ENCODE measurements at places on chromosomes 2 and 18. TPM values are rescaled to one million over a fixed set of nuclear protein-coding genes. Genes with fewer than 3 reads are reported as not detected.
A peak's percentile ranks its signal among the peaks of the same experiment; 100 is the strongest.

- no peaks in the 10 kb centered on the region for H3K4me1 ChIP-seq
- no peak for DNase-seq
- no peak overlapping the region for H3K4me3 ChIP-seq
- H3K27ac ChIP-seq, result no peak overlapping the region
These were observed 435.0 kb downstream of the TMEM182 start for GRCh38 chr2:103196802-103197201.

- no peaks in the 10 kb centered on the region for H3K27me3 ChIP-seq
- H3K27ac ChIP-seq, result peak overlapping the region; percentile 63
- peak overlapping the region; percentile 45 for H3K4me3 ChIP-seq
These were observed 1.2 kb downstream of the GALNT5 start for GRCh38 chr2:157258520-157259326.

DNA sequence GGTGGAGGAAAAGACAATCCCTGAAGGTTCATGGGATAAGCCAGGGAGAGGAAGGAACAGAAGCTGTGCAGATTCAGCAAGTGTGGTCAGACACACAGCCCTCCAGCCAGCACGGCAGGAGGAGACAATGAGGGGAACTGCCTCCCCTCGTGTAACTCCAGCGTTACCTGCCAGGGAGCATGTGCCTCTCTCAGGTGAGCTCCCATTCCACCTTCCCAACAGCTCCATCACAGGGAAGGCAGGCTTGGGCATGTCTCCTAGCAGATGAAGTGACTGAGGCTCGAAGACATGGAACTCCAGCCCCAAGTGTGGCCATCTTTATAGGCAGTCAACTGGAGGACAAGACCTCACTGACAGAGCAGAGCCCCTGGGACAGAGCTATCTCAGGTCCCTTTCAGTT, 47.4 kb downstream of the ZBTB7C start:
- no peak for DNase-seq
- no peaks in the 10 kb centered on the region for H3K4me1 ChIP-seq
- no peak overlapping the region for H3K27ac ChIP-seq
- no peaks in the 10 kb centered on the region for H3K36me3 ChIP-seq

GRCh38 chr18:48967545-48967944, 16.8 kb upstream of the SMAD7 start:
- H3K27ac ChIP-seq, result no peak overlapping the region
- no peak overlapping the region for H3K4me3 ChIP-seq
- DNase-seq, result no peak
- H3K36me3 ChIP-seq, result no peaks in the 10 kb centered on the region

DNA sequence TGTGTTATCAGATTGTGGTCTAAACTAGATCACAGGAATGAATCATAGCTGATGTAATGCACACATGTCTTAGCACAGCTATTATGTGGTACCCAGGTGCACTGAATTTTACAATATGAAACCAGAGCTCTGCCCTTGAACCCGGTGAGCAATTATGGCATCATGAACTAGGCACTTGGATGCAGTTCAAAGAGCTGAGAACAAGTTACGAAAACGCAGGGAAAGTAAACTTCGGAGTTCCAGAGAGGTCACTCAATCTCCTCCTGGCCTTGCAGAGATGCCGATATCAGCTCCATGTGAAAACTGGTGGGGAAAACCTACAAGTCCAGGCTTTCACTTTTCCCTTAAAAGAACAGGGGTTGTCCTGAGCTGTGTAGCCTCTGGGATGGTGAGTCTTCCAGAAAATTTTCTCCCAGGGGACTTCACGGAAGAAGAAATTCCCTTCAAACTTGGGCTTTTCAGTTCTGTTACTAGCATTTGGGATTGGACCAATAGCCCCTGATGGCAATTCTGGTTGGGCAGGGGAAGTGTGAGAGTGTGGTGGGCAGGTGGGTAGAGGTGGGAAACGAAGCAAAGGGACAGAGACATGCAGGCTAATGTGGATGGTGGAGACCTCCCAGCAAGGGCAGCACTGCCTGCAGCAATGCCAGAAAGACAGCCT, 71.1 kb upstream of the SH3BP4 start:
- DNase-seq, result no peak
- no peak overlapping the region for H3K27ac ChIP-seq
- H3K27me3 ChIP-seq, result no peaks in the 10 kb centered on the region
- H3K4me1 ChIP-seq, result no peaks in the 10 kb centered on the region

DNA sequence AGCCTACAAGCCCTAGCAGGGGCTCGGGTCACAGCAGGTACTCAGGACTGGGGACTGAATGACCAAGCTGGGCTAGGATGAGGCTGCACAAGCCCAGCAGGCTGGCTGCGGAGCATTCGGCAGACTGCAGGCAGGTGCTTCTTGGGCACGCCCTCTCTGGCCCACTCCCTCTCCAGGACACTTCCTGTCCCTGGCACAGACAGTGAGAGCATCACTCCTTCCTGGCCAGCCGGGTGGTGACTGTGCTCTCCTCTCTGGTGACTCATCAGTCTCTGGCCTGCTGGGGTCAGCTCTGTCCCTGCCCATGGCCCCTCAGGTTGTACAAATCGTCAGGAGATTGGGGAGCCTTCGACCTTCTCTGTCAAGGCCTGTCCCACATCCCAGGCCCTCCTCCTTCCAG, 22.5 kb downstream of the C1QL2 start:
- no peaks in the 10 kb centered on the region for H3K4me1 ChIP-seq
- DNase-seq, result no peak
- H3K27ac ChIP-seq, result no peak overlapping the region
- H3K36me3 ChIP-seq, result no peaks in the 10 kb centered on the region
- no peak overlapping the region for H3K4me3 ChIP-seq

DNA sequence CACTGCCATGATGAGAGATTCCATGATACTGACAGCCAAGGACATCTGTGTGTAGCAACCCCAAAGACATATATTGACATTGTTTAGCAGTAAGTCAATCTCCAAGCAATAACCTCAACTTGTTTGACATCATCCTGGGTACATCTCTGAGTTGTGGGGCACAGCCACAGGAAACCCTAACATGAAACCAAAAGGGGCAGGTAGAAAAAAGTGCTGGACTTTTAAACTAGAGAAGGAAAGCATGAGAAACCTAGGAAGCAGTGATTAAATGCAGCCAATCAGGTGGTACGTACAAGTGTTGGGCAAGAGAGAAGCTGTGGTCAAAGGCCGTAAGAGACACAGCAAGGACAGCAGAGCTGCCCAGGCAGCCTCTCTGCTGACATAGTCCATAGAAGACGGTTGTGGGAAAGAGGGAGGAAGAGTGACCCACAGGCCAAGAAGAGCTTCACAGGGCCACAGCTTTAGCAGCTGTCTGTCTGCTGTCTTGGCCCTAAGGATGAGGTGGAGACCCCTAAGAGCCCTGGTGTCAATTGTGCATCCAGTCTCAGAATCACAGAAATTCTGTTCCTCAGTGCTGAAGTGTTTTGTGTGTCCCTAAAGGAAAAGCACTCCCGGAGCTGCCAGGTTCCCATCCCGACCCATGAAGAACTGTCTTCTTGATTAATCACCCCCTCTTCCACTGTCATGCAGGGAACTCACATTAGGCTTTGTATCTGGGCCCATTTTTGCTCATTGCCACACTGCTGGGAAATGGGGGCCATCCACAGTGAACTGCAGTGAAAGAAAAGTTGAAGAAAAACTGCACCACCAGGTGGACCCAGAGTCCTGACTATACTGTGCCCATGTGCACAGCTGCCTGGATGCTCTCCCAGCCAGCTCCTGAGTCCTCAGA, 25.4 kb upstream of the CHN1 start:
- H3K4me1 ChIP-seq, result no peaks in the 10 kb centered on the region
- H3K27ac ChIP-seq, result no peak overlapping the region
- no peak overlapping the region for H3K4me3 ChIP-seq
- no peak for DNase-seq

DNA sequence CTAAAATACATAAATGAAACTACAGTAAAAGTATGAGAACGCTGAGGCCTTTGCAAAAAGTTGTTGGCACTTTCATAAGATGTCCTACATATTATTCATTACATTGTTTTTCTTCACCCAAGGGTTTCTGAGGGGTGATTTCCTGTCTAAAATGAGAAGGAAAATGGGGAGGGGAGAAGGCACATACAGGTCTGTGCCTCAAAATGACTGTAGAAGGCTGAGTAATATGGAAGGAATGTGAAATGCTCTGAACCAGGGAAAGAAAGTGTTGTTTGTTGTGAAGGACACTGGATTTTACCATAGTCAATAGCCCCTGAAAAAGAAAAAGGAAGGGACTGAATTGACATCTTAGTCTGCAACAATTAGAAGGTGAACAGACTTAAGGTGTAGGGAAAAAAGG, 99.5 kb upstream of the RNF152 start:
- no peak overlapping the region for H3K4me3 ChIP-seq
- H3K4me1 ChIP-seq, result no peaks in the 10 kb centered on the region
- H3K27me3 ChIP-seq, result no peaks in the 10 kb centered on the region
- no peaks in the 10 kb centered on the region for H3K36me3 ChIP-seq
- no peak for DNase-seq
- H3K27ac ChIP-seq, result no peak overlapping the region

DNA sequence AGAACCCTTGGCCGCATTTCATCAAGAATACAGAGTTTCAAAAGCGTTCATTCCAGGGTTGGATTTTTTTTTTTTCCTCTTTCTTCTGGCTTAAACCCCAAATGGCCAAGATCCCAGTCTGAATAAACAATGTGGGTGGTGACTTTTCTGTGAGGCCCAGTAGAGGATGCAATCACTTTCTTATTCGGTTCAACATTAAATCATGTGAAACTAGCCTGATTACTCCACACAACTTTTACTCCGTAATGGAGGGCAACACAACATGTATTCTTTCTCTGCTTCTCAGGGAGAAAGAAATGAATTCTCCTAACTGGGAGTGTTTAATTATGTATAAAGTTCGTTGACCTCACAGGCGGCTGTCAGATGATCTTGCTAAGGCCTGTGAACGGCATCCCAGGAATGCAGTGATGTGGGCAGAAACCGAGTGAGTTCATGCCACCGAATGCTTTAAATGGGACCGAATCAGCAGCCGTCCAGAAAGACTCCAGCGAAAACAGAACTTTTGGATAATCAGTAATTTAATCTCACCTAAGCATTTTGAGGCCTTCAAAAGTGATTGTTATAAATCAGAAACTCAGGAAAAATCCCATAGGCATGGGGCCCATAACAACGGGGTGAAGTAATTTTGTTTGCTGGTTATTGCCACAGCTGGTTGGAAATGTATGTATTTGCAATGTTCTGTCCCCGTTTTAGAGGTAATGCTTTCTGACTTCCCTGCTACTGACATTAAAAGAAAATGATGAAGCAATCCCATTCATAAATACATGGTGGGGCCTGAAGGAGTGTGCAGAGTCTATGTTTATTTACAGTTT, 81.5 kb downstream of the BCL2 start:
- peaks cover 16% of the 10 kb centered on the region for H3K4me1 ChIP-seq
- H3K4me3 ChIP-seq, result no peak overlapping the region
- H3K36me3 ChIP-seq, result no peaks in the 10 kb centered on the region
- no peaks in the 10 kb centered on the region for H3K27me3 ChIP-seq
- peak overlapping the region; percentile 37 for H3K27ac ChIP-seq

DNA sequence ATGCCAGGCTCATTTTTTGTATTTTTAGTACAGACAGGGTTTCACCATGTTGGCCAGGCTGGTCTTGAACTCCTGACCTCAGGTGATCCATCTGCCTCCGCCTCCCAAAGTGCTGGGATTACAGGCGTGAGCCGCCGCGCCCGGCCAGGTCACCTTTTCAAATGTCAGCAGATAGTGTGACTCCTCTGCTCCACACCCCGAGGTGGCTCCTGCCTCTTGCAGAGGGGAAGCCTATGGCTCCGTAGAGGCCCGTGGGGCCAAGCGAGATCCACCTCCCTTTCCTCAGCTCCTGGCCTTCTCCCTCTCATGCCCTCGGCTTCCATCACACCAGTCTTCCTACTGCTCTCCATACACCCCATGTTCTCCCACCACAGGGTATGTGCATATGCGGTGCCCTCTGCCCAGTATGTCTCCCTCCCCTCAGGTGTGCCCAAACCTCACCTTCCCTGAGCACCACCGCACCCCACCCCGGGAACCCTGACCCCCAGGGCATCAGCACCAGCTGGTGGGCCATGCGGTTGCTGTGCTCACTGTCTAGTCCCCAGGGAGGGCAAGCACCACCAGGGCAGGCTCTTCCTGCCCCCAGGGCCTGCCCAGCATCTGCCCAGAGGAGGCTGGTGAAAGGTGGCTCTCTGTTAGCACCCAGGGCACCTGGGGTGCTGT, 10.7 kb downstream of the GPR17 start:
- H3K27me3 ChIP-seq, result no peaks in the 10 kb centered on the region
- peak; percentile 25 for DNase-seq
- no peak overlapping the region for H3K27ac ChIP-seq
- no peak overlapping the region for H3K4me3 ChIP-seq

GRCh38 chr2:6880200-6880733, 2.7 kb downstream of the RSAD2 start:
- no peaks in the 10 kb centered on the region for H3K36me3 ChIP-seq
- H3K27ac ChIP-seq, result no peak overlapping the region
- H3K4me1 ChIP-seq, result peaks cover 7% of the 10 kb centered on the region
- no peak overlapping the region for H3K4me3 ChIP-seq
- H3K27me3 ChIP-seq, result no peaks in the 10 kb centered on the region

GRCh38 chr2:129812071-129812470, 167.4 kb upstream of the RAB6C start:
- no peaks in the 10 kb centered on the region for H3K27me3 ChIP-seq
- no peak for DNase-seq
- no peak overlapping the region for H3K4me3 ChIP-seq
- H3K4me1 ChIP-seq, result peaks cover 6% of the 10 kb centered on the region

- H3K4me1 ChIP-seq, result no peaks in the 10 kb centered on the region
- no peaks in the 10 kb centered on the region for H3K36me3 ChIP-seq
- no peak overlapping the region for H3K27ac ChIP-seq
- no peaks in the 10 kb centered on the region for H3K27me3 ChIP-seq
- no peak overlapping the region for H3K4me3 ChIP-seq
These were observed 15.0 kb upstream of the ADI1 start for GRCh38 chr2:3534251-3534814.

DNA sequence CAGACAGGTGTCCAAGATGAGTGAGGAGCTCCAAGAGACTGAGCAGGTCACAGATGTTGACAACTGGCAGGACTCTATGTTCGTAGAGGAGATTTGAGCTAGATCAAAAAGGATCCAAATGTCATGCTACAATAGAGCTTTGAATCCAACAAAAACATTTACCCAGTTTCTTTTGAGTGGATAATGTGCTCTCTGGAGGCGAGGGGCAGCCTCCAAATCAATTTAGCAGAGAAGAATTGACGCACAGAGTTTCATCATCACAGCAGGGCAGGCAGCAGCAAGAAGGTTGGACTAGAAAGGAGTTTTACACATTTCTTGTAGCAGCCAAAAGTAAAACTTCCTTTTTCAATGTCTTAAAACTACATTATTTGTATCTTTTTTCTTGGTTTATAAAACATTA, 653.0 kb downstream of the RNF144A start:
- no peaks in the 10 kb centered on the region for H3K4me1 ChIP-seq
- H3K36me3 ChIP-seq, result no peaks in the 10 kb centered on the region
- H3K4me3 ChIP-seq, result no peak overlapping the region
- H3K27ac ChIP-seq, result no peak overlapping the region

The LRPPRC gene
- total RNA-seq, result 70.1 TPM

The NYAP2 gene
- not detected for total RNA-seq

The ITGB6 gene
- 21.5 TPM for total RNA-seq

The ELOA2 gene
- total RNA-seq, result not detected

The KLHL41 gene
- total RNA-seq, result 0.67 TPM

The PSD4 gene
- total RNA-seq, result 234 TPM
